ENCODE measurements at places on chromosomes 5 and 9.

- no peak for DNase-seq
Measured at GRCh38 chr9:78296201-78296892, 578 bp upstream of the PSAT1 start.

DNA sequence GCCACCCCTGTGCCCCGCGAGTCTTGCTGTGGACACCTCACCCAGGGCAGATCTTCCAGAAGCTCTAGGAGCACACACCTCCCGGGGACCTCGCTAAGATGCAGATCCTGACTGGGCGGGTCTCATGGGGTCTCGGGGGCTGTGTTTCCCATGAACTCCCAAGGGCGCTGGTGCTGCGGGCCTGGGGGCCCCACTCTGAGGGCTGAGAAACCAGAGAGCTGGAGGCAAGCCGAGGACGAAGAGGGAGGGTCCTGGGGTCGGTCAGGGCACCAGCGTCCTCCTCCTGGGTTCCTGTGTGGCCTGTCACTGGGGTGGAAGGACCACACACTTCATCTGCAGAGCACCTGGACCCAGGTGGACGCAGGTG, 30.2 kb downstream of the SLC6A3 start:
- DNase-seq: no peak

DNA sequence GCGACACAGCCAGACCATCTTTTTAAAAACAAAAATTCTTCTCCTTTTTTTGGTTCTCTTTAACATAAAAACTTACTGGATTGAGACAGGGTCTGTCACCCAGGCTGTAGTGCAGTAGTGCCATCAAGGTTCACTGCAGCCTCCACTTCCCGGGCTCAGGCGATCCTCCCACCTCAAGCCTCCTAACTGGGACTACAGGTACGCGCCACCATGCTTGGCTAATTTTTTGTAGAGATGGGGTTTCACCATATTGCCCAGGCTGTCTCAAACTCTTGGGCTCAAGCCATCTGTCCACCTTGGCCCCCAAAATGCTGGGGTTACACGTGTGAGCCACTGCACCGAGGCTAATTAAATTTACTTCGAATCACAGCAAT, 13.8 kb downstream of the HNRNPK start:
- no peak for DNase-seq

- DNase-seq: no peak
Measured at GRCh38 chr5:74552101-74552500, 88.4 kb downstream of the ENC1 start.

- DNase-seq: no peak
Measured at GRCh38 chr5:160743027-160743426, 109.0 kb downstream of the ATP10B start.

- no peak for DNase-seq
Measured at GRCh38 chr9:89491694-89492093, 6.2 kb downstream of the SEMA4D start.

- no peak for DNase-seq
Measured at GRCh38 chr5:13325765-13326164, 618.7 kb downstream of the DNAH5 start.

DNA sequence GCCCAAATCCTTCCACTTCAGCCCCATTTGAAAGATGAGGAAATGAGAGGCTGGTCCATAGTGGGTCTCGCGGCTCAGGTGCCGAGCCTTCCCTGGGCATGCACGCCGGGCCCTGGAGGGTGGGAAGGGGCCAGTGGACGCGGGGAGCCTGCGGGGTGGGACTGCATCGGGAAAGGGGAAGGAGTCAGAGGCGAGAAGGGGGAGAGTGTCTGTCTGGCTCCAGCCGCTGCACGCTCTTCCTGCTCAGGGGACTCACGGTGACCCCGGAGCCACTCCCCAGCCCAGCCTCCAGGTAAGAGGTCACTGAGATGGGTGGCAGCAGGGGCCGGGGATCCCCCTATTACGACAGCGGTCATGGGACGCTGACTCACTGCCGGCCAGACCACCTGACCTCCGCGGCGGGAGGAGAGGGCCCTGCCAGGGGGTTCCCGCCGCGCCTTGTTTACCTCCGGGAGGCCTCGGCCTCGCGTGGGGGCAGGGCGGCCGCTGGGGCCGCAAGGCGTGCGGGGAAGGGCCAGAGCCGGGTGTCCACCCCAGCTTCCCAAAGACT, 1.9 kb upstream of the SQSTM1 start:
- peak; percentile 80 for DNase-seq

GRCh38 chr9:134004131-134004873, 12.2 kb upstream of the VAV2 start:
- DNase-seq: no peak

GRCh38 chr5:4230786-4231641, 635.4 kb downstream of the IRX1 start:
- no peak for DNase-seq

GRCh38 chr9:92359394-92359995, 33.7 kb downstream of the CENPP start:
- no peak for DNase-seq

- no peak for DNase-seq
Measured at GRCh38 chr5:167305591-167306213, 985.7 kb upstream of the WWC1 start.

GRCh38 chr9:219670-220365, 5.2 kb downstream of the DOCK8 start:
- DNase-seq: no peak

DNA sequence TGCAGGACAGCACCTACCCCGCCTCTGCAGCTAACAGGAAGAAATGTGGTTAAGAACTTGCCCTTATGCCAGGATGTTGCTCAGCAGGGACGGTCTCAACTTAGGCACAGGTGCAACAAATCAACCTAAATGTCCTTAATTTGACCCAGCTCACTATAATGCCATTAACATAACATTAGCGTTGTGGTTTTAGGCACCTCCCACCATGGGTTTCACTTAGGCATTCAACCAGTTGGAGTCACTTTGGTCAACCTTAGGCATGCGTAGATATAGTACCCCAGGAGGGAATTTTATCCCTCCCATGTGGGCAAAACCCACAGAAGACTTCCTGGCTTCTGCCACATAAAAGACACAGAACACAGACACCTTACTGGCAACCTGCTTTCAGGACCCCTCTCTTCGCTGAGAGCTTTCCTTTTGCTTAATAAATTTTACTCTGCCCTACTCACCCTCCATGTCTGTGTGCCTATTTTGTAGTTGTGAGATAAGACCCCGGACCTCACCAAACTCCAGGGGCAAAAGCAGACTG, 8.7 kb upstream of the ERAP1 start:
- peak; percentile 44 for DNase-seq

DNA sequence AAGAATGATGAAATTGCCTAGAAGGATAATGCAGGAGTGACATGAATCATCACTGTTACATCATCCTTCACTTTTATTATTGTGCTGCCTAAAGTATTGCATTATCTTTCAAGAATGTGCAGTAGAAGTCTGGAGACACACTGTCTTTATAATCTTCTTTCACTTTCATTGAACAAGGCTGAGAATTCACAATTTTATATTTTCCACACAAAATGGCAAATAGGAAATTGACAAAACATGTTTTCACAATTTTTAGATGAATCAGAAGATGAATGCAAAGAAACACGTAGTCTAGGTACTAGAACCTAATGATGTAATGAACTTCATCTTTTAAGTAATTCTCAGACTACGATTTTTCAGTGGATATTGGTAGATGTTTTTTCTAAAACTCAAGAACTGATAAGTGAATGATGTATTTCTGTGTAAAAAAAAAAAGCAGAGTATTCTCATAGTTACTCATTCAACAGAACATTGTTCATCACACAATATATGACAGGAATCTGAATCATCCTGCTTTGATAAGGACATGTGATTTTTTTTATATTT, 131.5 kb upstream of the GRHPR start:
- no peak for DNase-seq

DNA sequence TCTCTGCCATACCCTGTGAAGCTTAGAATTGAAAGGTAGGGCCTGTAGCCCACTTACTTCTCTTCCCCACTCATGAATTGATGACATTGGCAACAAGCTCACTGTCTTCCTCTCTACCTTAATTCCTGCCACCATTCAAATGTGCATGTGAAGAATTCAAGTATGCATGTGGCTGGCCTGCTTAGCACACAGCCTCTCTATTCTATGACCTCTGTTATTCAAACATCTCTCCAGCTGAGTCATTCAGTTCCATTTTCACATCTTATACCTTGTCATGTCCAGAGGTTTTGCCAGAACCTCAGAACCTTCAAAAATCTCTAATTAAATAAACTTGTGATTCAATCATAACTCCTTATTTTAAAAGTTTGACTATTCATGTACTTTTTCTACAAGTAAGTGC, 114.7 kb upstream of the MAN2A1 start:
- no peak for DNase-seq

DNA sequence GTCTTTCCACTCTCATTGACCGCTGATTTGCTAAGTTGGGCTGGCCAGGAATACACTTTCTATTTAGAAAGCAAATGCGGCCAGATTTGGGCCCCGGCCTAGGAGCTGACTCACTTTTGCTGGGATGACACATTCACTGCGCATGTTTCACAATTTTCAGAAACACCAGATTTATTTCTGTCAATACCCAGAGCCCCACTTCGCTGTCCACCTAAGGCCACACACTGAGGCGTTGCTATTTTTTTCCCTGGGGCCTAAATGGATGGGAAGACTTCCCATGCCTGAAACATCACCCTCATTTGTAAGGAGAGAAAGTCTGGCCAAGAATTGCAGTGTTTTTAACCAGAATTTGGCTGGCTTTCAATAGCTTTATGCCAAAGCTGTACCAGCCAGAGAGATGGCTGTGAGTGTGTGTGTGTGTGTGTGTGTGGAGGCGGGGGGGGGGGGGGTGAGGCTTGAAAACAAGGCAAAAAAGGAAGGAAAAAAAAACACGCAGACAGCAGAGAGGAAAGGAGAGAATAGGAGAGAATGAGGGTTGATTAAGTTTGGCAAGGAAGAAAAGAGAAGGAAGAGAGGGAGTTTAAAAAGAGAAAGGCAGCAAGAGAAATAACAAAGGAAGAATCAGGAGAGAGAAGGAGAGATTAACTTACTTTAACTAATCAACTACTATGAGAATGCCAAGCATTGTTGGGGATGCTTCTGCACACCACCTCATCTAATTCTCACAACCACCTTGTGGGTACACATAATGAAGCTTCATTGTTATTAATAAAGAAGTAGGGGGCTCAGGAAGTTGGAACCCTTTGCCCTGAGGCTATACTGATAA, 261.4 kb upstream of the KLF4 start:
- DNase-seq: no peak

DNA sequence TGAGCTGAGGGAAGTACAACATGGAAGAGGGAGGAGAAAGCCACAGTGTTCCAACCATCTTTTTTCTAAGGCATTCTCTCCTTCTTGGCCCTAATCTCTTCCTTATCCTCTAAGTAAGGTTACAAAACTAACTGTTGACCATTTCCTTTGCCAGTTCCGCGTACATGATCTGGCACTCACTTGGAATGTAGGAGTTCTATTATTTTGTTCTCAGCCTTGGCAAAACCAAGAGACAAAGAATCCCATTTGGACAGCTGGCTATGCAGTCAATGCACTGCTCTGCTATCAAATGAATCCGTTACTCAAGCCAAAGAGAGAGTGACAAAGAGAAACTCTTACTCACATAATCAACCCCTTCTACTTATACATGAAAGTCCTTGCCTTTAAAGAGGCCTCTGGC, 410.3 kb downstream of the DTWD2 start:
- no peak for DNase-seq

DNA sequence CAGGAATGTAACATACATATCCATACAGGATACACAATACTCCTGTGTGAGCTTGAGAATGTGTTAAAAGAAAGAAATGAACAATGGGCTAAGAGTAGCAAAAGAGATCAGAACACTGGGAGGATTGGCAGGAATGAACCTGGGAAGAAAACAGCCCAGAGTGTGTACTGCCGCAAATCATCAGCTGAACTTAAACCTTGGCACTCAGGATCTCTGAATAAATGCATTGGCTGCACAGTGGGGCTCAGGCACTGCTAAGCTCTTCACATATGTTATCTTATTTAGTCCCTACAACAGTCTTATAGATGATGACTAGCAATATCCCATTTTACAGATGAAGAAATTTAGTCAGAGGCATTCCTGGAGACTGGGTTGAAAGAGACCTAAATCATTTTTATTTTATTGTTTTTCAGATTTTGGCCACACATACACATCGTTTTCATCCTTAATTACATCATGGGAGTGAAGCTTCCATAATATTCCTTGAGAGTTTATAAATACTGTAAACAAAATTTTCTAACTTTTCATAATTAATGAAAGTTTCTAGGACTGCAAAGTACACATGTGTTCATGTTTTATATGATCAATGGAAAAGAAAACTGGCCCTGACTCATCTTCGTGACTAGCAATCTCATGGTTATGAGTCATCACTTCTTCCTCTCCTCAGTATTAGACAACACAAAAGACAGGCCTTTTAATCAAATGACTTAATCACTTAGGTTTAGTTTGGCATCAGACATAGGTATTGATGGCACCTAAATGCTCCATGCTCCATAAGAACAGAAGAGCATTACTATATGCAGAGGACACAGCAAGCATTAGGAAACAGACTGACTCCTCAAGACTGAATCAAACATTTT, 59.2 kb downstream of the CDH18 start:
- no peak for DNase-seq

- no peak for DNase-seq
Measured at GRCh38 chr5:76341651-76342334, 61.3 kb upstream of the IQGAP2 start.

- no peak for DNase-seq
Measured at GRCh38 chr5:113240032-113240431, 194.8 kb downstream of the TSSK1B start.

- DNase-seq: no peak
Measured at GRCh38 chr5:157772127-157772526, 28.6 kb downstream of the LSM11 start.

DNA sequence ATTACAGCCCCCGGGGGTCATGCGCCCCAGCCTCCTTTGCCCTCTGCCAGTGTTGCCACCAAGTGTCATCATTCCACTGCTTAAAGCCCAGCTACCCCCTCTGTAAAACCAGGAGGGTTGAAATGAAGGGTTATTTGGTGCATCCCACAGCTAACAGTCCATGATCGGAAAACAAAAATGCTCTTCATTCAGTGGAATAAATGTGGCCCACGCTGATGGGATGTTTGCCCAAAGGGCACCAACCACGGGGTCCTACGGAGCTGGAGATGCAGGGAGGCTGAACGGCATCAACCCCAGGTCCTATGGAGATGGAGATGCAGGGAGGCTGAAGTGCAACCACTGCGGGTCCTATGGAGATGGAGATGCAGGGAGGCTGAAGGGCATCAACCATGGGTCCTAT, 218.5 kb upstream of the IRX1 start:
- no peak for DNase-seq

DNA sequence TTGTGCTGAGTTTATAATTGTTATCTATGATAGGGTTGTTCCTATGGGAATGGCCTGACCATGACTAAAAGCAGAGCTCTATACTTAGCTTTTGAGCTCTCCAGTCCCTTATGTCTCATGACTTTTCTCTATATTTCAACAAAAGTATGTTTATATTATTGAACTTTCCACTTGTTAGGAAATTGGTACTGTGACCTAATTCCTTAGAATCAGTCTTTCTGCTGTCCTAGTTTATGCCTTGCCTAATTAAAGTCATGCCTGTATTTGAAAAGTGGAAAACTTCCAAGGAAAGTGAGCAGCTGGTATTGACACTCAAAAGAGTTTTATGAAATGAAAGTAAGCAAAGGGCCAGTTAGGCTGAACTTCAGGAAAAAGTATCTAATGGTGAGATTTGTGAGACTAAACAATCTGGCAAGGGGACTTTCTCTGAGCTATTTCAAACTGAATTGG, 68.6 kb downstream of the XRCC4 start:
- no peak for DNase-seq

- DNase-seq: no peak
Measured at GRCh38 chr5:1732238-1732941, 67.2 kb downstream of the MRPL36 start.
